IMR-90 (cell line): ENCODE measurements at places on chromosomes 13 and 19. TPM values are rescaled to one million over a fixed set of nuclear protein-coding genes. Genes with fewer than 3 reads are reported as not detected.
A peak's percentile ranks its signal among the peaks of the same experiment; 100 is the strongest.

Gene ZNF610
- 3.6 TPM in 2 replicates for total RNA-seq

GRCh38 chr13:41443969-41444368, 13.4 kb upstream of the RGCC start:
- no peak overlapping the region for H3K27ac ChIP-seq
- no peaks in the 10 kb centered on the region for H3K4me1 ChIP-seq
- 0 out of 2 replicates have a peak, but pooled peaks cover 3% of the 10 kb centered on the region for H3K27me3 ChIP-seq
- DNase-seq: no peak

- peak; percentile 11 for DNase-seq
- no peaks in the 10 kb centered on the region for H3K4me1 ChIP-seq
- H3K4me3 ChIP-seq: no peak overlapping the region
- H3K27ac ChIP-seq: no peak overlapping the region
- H3K27me3 ChIP-seq: peaks cover 16% of the 10 kb centered on the region
Observed at GRCh38 chr13:48586591-48587103, 53.8 kb upstream of the RCBTB2 start.

- H3K36me3 ChIP-seq: no peaks in the 10 kb centered on the region
- DNase-seq: no peak
Observed at GRCh38 chr19:30406220-30407067, 34.3 kb downstream of the ZNF536 start.

DNA sequence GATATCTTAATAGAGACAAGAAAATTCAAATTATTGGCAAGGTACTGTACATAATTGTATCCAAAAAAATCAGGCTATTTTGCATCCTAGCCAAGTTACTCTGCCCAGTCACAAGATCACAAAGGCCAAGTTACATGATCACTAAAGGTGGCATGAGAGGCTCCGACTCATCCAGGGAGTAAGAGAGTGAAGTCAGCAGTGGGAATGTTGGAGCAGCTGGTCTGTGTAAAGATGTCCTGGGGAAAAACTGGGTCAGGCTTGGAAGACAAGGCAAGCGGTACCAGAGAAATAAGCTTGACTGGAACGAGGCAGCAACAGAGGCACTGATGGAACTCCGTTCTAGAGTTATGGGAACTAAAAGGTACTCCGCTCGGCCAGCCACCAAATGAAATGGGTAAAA, 50.2 kb upstream of the PSG2 start:
- H3K36me3 ChIP-seq: no peaks in the 10 kb centered on the region
- H3K27me3 ChIP-seq: no peaks in the 10 kb centered on the region
- peak; percentile 59 for DNase-seq
- peak overlapping the region; percentile 26 for H3K27ac ChIP-seq

DNA sequence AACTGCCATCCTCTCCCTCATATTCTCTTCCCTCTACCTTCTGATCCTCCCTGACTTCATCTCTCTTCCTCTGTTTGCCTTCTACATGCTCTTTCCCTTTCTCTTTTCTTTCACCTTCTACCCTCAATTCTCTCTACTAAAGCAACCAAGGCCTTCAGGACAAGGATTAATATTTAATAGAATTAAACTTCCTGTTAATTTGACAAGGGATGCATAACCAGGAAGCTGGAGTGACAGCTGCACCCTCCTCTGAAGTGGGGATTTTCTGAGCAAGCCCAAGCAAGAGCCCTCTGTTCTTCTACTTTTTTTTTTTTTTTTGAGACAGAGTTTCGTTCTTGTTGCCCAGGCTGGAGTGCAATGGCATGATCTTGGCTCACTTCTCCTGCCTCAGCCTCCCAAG, 63.4 kb upstream of the MED4 start:
- DNase-seq: no peak
- H3K27me3 ChIP-seq: no peaks in the 10 kb centered on the region
- no peak overlapping the region for H3K4me3 ChIP-seq
- H3K27ac ChIP-seq: no peak overlapping the region
- H3K36me3 ChIP-seq: no peaks in the 10 kb centered on the region

DNA sequence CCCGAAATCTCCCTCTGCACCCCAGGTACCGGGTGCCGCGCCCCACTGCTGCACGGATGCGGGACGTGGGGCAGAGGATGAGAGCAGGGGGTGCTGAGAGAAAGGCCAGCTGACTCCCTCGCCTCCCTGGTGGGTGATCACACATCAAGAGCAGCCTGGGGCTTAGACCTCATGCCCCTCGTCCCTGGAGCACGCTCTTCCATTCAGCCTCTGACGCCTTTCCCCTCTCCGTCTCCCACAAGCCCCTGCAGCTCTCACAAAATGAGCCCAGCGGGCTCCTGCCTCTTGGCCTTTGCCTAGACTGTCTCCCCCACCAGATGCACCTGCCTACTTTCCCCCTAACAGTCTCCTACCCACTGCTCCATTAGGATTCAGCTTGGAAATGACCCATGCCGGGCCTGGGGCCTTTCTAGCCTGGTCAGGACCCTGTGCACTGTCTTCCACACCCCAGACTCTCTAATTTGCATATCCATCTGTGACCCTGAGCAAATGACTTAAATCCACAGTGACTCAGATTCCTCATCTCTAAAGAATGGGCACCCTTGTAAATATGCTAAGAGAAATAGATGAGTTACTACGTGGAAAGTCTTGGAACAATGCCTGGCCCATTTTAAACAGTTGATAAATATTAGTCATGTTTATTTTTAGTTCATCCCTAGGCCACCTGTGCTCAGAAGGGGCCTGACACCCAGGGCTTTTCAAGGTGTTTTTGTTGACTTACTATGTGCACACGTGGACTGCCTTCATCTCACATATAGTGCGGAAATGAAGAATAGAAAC, 582 bp upstream of the PTPRH start:
- peaks cover 21% of the 10 kb centered on the region for H3K4me1 ChIP-seq
- no peak overlapping the region for H3K4me3 ChIP-seq
- peak overlapping the region; percentile 39 for H3K27ac ChIP-seq
- DNase-seq: peak; percentile 98
- H3K36me3 ChIP-seq: no peaks in the 10 kb centered on the region

DNA sequence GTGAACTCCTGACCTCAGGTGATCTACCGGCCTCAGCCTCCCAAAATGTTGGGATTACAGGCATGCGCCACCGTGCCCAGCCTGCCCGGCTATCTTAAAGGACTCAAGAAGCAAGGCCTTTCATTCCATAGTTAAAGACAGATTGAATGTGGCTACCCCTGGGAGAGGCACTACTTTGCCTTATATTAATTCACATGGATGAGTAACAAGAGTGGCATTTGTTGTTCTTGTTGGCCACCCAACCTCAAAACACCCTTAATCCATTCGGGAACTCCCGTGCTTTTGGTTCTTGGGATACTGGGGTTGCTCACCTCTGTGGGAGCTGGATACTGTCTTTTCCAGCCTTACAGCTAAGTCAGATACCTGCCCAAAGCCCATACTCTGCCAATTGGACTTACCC, 34.4 kb upstream of the ABCC4 start:
- no peak overlapping the region for H3K27ac ChIP-seq
- H3K36me3 ChIP-seq: no peaks in the 10 kb centered on the region
- no peaks in the 10 kb centered on the region for H3K27me3 ChIP-seq
- DNase-seq: no peak

DNA sequence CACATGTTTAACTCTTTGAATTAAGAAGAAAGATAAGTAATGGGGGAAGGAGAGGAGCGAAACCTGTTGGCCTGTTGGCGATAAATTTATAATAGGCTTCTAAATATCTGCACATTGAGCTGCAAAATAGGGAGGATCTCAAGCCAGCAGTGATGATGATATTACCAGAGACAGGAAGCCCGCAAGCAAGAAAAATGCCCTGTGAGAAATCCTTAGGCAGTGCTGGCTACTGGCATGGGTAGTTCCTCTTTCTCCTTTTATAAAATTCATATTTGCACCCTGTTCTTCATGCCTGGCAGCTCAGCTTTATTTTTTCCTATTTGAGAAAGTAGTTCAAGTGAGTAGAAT, 858 bp upstream of the USP12 start:
- peaks cover 12% of the 10 kb centered on the region for H3K4me1 ChIP-seq
- H3K36me3 ChIP-seq: no peaks in the 10 kb centered on the region
- H3K27ac ChIP-seq: peak overlapping the region; percentile 44; the same call in 1 of the 2 replicates
- H3K4me3 ChIP-seq: peak overlapping the region; percentile 64

Gene SCGB2B2
- total RNA-seq: not detected in 2 replicates

Gene CNFN
- not detected in 2 replicates for total RNA-seq

- peak; percentile 23 for DNase-seq
- H3K4me1 ChIP-seq: peaks cover 4% of the 10 kb centered on the region
- H3K36me3 ChIP-seq: peaks cover 16% of the 10 kb centered on the region
- H3K4me3 ChIP-seq: no peak overlapping the region
Observed at GRCh38 chr19:8607386-8607785, 3.1 kb downstream of the ADAMTS10 start.

GRCh38 chr19:14347999-14348889, 33.0 kb upstream of the ADGRE5 start:
- H3K27me3 ChIP-seq: peaks cover 41% of the 10 kb centered on the region
- H3K27ac ChIP-seq: no peak overlapping the region
- no peak for DNase-seq
- H3K4me3 ChIP-seq: no peak overlapping the region
- H3K36me3 ChIP-seq: no peaks in the 10 kb centered on the region

Gene LRCH1
- total RNA-seq: 7.8 and 8.8 TPM in 2 replicates

DNA sequence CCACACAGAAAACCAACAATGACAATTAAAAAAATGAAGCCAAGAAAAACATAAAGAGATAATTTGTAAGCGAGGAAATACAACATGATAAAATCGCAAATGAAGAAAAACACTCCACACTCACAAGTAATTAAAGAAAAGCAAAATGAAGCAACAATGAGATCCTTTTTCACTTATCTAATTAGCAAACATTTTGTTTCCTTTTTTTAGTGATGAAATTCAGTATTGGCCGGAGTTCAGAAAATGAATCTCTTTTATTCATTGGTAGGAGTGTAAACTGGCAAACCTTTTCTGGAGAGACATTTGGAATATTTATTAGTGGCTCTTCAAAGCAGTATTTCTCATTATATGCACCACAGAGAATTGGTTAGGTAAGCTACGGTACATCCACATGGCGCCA, 70.6 kb upstream of the POMP start:
- H3K4me1 ChIP-seq: peaks cover 14% of the 10 kb centered on the region
- no peaks in the 10 kb centered on the region for H3K27me3 ChIP-seq

Gene ZNF726
- 1.9 and 2.0 TPM in 2 replicates for total RNA-seq

- no peak overlapping the region for H3K27ac ChIP-seq
- H3K4me3 ChIP-seq: no peak overlapping the region
- no peak for DNase-seq
- H3K27me3 ChIP-seq: no peaks in the 10 kb centered on the region
- H3K4me1 ChIP-seq: no peaks in the 10 kb centered on the region
- peaks cover 17% of the 10 kb centered on the region for H3K36me3 ChIP-seq
Observed at GRCh38 chr19:33204136-33204973, 10.2 kb downstream of the LRP3 start.

DNA sequence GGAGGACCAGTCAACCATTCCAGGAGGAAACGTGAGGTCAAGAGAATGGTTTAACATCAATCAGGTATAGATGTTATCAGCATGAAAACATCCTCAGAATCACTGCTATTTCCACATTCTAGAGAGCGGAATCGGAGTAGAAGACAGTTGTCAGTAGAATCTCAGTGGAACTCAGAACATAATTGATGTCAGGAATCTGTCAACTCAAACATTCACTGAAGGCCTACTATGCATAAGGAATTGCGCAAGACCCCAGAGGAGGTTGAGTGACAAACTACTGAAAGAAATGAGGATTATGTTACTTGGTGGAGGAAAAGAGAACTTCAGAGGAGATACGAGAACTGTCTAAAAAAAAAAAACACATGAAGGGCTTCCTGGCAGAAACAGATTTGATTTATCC, 97.8 kb downstream of the LHFPL6 start:
- no peak overlapping the region for H3K4me3 ChIP-seq
- no peak for DNase-seq
- H3K4me1 ChIP-seq: peaks cover 11% of the 10 kb centered on the region
- H3K36me3 ChIP-seq: no peaks in the 10 kb centered on the region
- no peaks in the 10 kb centered on the region for H3K27me3 ChIP-seq

Gene CEACAM1
- total RNA-seq: not detected in 2 replicates

DNA sequence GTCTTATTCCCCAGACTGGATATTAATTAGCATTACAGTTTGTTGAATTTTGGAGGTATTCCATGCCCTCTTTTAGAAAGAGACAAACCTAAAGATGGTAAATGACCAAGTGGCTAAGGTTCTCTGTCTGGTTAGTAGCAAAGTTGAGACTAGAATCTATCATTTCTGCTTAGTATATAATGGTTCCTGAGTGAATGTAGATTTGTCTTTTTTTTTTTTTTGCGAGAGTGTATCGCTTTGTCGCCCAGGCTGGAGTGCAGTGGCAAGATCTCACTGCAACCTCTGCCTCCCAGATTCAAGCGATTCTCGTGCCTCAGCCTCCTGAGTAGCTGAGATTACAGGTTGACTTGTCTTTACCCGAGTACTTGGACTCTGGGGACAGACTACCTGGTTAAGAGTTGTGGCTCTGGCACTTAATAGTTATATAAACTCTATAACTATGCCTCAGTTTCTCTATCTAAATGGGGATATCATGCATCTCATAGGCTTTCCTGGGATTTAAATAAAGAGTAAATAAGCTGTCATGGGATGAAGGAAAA, 2.7 kb downstream of the NAA16 start:
- peak overlapping the region; percentile 23; the same call in 1 of the 2 replicates for H3K4me3 ChIP-seq
- peaks cover 10% of the 10 kb centered on the region for H3K4me1 ChIP-seq
- H3K27ac ChIP-seq: no peak overlapping the region
- H3K27me3 ChIP-seq: no peaks in the 10 kb centered on the region
- DNase-seq: no peak
- H3K36me3 ChIP-seq: no peaks in the 10 kb centered on the region; the same call in 1 of the 2 replicates

Gene ZNF540
- total RNA-seq: 0.28 and 0.54 TPM in 2 replicates

Gene GRIK5
- not detected in 2 replicates for total RNA-seq

Gene ZNF709
- 3.8 and 4.2 TPM in 2 replicates for total RNA-seq

GRCh38 chr13:91312324-91312723, 35.2 kb upstream of the MIR17HG start:
- H3K4me1 ChIP-seq: no peaks in the 10 kb centered on the region
- H3K27me3 ChIP-seq: no peaks in the 10 kb centered on the region; the same call in 1 of the 2 replicates
- no peak overlapping the region for H3K27ac ChIP-seq
- DNase-seq: no peak
- H3K4me3 ChIP-seq: no peak overlapping the region
- no peaks in the 10 kb centered on the region for H3K36me3 ChIP-seq

DNA sequence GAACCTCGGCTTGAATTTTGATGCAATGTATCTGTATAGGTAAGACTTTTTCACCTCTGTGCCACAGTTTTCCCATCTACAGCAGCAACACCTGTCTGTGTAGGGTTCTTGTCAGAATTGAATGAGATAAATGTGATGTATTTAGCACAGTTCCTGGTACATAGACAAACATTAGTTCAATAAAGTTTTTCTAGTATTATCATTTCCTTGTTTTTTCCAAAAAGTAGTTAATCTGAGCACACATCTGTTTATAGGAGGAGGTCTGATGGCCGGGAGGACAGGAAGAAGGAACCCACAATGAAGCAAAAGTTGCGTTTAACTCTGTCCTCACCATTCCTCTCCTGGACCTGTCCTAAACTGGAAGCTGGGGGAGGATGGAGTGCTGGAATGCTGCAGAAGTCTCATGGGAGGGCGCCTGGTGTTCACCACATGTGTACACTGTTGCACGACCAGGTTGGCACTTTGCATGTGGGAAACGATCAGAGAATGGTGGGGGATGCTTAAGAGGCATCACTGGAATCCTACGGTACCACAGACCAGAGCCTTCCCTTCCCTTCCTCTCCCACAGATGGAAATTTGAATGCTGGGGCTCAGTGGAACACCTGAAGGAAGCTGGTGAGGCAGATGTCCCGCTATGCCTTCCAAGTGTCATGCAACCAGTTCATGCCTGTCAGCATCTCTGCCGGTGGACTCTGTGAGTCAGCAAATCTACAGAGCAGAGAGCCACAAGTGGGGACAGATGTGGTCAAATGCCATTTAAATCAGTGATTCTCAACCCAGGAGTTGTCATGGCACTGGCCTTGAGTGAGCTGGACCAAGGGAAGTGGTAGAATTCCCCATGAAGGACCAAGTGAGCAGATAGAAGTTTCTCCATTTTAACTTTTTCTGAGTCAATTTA, 315.6 kb downstream of the DLEU7 start:
- no peaks in the 10 kb centered on the region for H3K36me3 ChIP-seq
- no peak overlapping the region for H3K4me3 ChIP-seq
- peaks cover 18% of the 10 kb centered on the region for H3K4me1 ChIP-seq
- H3K27ac ChIP-seq: peak overlapping the region; percentile 1; the same call in 1 of the 2 replicates
- H3K27me3 ChIP-seq: no peaks in the 10 kb centered on the region
